ENCODE measurements at places on chromosomes 7 and 10. TPM values are rescaled to one million over a fixed set of nuclear protein-coding genes. Genes with fewer than 3 reads are reported as not detected.

DNA sequence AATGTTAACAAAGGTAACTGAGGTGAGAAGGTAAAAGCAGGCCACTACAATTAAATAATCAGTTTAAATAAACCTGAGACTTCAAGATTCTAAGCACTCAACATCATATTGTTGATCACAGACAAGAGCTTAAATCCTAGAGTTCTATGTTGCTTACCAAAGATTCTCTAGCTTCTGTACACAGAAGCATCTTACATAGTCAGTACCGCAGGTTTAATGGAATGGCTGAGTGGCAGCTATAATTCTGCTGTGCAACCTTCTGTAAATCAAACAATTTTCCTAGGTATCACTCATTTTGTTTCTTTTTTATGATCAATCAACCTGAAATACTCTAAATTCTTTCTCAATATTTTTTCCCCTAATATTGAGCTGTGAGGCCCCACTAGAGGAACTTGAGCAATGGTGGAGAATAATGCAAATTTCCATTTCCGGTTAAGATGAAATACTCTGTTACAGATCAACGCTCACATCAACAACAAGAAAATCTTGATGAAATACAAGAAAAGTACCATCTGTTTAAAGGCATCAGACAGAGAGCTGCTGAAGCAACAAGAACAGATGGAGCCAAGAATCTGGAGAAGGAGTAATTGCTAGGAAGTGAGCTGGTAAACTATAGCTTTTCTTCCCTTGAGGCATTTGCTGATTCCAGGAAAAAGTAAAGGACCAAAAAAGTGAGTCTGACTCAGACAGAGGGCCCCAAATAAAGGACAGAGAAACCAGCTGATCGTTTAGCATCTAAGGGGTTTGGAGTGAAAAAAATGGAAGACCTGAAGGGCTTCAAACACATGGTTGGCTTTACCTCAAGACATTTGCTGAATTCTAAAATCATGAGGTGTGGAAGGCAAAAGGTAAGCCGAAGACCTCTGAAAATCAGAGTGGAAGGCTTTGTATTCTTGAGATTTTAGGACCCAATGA, 22.6 kb downstream of the PNPLA8 start:
- no peak for DNase-seq

DNA sequence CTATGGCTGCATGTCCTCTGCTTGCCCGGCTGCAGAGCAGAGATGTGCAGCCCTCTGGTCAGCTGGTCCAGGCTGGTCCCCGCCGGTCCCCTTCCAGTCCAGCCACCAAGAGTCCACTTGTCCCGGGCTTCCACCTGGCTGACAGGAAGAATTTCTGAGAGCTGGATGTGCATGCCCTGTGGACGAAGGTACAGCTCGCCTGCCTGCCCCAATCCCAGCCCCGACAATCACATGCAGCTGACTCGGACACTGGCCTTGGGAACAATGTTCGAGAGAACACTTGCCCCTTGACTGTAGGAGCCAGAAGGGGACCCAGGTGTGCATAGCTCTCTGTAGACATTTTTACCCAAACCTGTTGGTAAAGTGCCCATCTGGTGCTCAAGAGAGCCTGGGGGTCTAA, 11.8 kb downstream of the AVPI1 start:
- no peak for DNase-seq

Gene SFRP4
- 0.38 TPM for total RNA-seq

- no peak for DNase-seq
Observed at GRCh38 chr10:96269438-96270300, 1.7 kb downstream of the BLNK start.

DNA sequence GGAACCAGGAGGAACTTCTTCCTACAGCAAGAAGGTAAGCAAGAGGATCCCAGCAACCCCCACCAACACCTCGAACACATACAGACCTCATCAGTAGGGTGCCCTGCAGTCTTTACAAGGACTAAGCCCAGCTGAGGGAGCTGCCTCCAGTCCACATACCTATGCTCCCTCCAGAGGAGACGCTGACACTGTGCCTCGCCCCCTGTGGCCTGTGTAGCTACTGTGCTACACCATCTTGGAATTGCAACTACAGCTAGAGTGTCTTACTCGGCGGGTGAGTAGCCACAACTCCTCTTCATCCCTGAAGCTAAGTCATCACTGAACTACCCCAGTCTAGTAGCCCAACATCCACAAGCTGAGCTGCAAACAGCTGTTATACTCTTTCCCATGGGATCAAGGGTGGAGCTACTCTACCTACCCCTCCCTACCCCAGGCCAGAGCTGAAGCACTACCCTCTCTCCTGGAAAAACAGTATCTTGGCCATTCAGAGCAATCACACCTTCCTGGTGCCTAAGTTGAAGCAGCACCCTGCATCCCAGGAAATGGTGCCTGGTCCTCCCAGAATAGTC, 42.2 kb upstream of the CAMK2B start:
- no peak for DNase-seq

DNA sequence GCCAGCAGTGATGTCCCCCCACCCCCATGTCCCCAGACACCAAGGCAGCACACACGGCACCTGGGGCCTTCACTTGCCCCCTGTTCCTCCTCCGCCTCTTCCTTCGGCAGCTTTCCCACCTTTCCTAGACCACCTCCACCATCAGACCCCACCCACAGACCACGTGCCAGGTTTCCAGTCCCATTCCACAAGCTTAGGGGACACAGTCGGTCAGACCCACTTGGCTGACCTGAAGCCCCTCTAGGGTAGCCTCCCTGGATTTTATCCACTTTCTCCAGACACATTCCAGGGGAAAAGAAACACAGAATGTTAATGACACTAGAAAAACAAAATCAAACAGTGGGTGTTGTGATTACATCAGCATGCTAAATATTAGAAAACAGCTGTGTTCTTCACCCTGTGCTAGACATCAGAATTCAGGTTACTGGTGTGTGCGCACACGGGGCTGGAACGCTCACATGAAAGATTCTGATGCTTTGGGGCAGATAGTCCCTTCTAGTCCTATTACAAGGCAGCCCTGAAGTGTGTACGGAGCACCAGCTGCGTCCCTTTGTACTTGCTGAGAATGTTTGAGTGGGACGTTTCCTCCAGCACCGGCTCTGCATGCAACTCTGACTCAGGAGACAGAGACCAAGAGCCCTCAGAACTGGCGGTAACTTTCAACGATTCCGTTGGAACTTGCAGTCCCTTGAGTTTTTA, 75.5 kb upstream of the PPP2R2D start:
- DNase-seq, result no peak

All from psoas muscle (tissue), 8 donors.